ENCODE measurements at places on chromosomes 1 and 21.

DNA sequence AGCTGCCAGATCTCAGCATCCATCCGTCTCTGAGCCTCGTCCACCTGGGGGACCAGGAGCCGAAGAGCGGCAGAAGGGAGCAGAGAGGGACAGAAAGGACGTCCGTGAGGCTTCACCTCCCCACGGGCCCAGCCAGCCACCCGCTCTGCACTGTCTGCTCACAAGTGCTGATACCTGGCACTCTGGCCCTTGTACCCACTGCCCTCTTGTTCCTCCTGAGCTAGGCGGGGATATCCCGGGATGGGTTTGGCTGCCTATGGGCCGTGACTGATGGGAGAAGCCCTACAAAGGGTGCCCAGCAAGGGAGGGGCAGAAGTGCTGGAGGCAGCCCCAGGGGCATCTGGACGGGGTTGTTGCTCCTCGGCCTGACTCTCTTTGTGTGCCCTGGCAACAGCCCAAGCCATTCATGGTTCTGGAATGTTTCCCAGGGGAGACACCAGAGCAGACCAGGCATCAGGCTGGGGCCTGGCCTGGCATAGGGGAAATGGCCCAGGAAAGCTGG, 57.6 kb downstream of the LDLRAD2 start:
- no peak for DNase-seq

- no peak for DNase-seq
Observed at GRCh38 chr1:54754045-54754444, 10.3 kb downstream of the PARS2 start.

- no peak for DNase-seq
Observed at GRCh38 chr1:238898856-238899255, 487.5 kb upstream of the CHRM3 start.

- DNase-seq, result no peak
Observed at GRCh38 chr1:2135441-2135841, 59.1 kb downstream of the FAAP20 start.

GRCh38 chr1:155706139-155706538, 17.2 kb downstream of the DAP3 start:
- no peak for DNase-seq

GRCh38 chr1:230301322-230301721, 124.8 kb downstream of the PGBD5 start:
- DNase-seq, result no peak

DNA sequence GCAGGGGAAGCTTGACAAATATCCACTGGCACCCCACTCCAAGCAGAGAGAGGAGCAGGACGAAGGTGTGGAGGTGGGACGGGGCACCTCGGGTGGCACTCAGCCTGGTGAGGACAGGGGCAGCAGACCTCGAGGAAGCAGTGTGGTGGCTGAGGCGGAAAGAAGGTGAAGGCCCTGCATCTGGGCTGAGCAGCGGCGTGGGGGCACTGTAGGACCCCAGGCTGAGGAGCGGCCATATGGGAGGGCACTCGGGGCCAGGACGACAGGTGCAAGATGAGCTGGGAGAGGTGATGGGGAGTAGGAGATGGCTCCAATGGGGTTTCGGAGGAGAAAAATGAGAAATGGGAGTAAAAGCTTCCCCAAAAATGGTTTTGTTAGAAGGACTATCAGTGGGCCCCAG, 224.9 kb downstream of the TRABD2B start:
- no peak for DNase-seq

DNA sequence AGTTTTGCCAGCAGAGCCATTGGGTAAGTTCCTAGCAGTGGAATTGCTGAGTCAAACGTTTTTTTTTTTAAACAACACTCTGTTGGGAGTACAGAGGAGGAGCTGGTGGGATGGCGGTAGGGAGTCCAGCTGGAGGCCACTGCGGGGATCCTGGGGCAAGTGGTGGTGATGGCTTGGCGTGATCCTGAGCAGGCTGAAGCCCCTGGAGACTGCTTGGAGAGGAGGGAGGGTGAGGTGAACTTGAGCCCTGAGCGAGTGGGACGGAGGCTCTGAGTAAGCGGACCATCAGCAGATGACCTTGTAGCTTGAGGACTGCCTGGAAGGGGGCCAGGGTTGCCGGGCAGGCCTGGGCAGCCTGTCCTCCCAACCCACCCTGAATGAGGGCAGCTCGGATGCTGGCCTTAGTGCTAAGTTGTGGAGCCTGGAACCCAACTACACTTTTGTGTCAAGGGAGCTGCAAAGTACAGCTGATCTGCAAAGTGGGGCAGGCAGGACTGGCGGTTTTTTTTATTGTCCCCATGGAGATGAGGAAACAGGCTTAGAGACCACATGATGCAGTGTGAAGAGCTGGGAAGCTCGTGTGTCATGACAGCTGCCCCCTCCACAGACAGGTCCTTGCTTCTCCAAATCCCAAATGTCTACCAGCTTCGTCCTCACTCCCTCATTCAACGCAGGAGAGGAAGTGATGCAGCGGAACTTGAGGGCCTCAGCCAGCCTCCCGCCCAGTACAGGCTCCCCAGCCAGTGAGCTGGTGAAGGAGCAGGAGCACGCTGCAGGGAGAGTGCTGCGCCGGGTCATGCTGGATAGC, 20.2 kb downstream of the MRPL37 start:
- no peak for DNase-seq

DNA sequence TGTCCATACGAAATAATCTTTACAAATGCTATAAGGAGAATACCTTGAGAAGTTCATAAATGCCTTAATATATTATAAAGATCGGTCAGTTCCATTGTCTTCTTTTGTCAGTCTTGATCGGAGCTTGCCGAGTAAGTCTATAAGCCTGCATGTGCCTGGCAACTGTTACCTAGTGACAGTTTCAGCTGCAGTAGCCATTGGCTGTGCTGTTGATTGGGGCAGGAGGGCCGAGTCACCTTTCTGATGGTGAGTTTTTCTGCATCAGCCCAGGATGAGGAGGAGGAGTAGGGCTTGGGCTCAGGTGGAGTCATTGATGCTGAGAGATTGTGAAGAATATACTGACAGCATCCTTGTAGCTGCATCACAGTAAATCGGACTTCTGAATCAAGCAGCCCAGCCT, 1.9 kb upstream of the GPR52 start:
- no peak for DNase-seq

DNA sequence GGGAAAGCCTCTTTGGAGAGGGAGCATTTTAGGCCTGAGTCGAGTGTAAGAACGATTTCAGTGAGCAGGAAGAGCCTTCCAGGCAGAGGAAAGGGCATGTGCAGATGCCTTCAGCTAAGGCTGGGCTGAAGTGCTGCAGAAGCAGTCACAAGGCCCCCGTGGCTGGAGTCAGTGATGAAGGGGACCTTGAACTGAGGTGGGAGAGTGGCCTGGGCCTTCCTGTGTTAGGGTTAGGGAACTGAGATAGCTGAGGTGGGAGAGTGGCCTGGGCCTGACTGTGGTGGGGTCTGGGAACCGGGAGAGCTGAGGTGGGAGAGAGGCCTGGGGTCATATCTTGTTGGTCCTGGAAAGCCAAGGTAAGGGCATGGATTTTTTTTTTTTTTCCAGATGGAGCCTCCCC, 50.9 kb upstream of the ETV3 start:
- DNase-seq, result no peak

DNA sequence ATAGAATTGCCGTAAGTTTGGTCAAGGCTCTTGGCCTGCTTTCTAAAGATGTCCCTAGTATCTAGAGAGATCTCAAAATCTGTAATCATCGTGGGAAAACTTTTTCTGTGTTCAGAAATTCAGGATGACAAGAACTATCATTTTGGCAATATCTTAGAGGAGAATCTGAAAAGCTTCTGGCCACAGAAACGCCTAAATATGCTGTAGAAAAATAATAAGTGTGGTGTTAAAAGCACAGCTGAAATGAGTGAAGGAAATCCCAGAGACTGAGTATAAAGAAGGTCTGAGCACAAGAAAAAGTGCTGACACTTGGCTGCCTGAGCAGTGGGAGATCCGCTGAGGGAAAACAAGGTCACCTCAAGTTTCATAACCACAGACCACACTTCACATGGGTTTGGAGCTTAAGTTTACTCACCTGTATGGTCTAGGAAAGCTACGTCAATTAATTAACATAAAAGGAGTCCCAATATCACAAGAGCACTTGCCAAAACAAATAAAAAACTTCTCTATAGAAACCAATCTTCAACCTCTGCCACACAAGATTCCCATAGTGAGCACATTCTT, 235.2 kb upstream of the IRF2BP2 start:
- no peak for DNase-seq

DNA sequence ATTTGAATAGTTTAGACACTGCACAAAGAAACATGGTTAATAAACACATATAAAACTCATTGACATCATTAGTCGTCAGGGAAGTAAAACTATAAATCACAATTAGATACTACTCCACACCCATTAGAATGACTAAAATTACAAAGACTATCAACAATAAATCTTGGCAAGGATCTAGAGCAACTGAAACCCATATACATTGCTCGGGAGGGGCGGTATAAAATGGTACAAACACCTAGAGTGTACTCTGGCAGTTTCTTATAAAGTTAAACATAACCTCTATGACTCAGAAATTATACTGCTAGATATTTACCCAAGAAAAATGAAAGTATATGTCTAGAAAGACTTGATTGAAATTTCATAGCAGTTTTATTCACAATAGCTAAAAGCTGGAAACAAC, 434.2 kb downstream of the RWDD3 start:
- no peak for DNase-seq

DNA sequence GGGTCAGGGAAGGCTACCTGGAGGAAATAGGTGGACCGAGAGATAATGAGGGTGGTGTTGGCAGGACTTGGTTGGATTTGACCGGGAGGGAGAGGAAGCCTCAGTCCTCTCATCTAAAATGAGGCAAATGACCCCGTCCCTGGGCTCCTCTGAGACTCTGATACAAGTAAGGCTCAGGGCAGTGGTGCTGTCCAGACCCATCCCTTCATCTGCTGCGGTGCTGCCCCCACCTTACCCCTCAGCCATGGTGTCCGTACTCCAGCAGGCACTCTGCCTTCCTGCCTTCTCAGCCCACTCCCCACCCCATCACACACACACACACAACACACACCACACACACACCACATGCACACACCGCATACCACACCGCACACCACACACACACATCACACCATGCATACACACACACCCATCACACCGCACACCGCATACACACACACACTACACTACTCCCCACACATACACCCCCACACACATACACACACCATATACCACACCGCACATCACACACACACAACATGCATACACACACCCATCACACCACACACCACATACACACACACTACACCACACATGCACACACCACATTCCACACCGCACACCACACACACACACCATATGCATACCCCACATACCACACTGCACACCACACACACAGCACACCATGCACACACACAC, 29.4 kb upstream of the SLC26A9 start:
- no peak for DNase-seq

DNA sequence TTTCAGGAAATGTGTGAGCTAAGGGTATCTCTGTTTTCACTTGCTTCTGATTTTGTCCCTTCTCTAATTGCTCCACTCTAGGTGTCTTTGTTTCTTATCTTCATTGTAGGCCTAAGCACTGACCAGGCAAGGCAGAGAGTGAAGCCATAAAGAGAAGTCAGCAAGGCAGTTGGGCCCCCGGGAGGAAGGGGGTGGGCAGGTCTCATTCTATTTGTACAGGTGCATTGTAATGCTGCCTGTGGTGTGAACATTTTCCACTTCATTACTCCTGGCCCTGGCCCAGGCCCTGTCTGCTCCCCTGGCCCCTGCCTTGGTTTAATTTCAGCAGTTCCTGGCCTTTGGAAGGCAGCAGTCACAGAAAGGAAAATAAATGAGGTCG, 86.4 kb upstream of the JUN start:
- no peak for DNase-seq

- no peak for DNase-seq
Observed at GRCh38 chr1:229751610-229752009, 125.6 kb downstream of the URB2 start.

DNA sequence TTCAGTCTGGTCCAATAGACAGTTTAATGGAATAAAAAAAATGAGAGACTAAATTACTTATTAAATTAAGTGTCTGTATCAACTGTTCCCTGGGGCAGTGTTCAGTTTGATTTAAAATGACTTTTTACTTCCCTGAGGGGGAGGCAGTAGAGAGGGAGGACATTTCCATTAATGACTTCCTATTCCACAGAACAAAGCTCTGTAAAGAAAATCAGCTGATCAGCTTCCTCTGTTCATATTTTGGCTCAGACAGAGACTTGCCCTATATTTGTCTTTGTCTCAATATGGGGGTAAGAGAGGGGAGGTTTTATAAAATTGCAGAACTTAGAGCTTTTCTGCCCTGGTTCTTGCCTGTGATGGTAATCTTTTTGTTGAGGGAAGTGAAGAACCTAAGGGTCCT, 8.4 kb downstream of the CFAP126 start:
- no peak for DNase-seq

- no peak for DNase-seq
Observed at GRCh38 chr1:200880212-200880611, 7.4 kb downstream of the GPR25 start.

DNA sequence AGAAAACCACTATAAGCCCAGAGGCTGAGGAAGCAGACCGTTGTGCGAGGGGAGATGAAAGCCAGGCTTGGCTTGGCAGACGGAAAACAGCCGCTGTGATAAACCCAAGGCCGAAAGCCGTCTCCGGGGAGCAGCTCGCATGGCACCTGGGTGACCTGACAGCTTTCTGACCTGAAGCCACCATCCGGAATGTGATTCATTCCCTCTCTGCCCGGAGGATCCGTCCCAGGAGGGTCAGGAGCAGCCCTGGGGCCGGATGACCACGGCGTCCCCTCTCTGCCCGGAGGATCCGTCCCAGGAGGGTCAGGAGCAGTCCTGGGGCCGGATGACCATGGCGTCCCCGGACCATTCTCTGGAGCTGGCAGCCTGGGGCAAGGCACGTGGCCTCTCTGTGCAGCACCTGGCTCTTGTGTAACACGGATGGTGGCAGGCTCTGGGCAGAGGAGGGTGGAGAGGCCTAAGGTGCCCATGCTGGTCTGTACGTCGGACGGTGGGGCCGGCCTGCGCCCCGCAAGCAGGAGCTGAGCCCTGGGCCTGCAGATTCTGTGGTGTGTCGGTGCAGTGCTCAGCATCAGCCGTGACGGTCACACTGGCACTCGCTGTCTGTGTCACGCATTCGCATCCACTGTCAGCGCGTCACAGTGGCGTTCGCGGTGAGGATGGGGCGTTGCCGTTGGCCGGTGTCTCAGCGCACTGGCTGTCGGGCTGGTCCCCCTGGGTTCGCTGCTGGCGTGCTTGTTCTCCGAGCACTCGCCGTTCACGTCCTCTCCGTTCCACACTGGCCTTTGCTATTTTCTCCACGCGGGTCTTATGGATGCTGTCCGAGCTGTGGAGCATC, 50.3 kb downstream of the SLX9 start:
- DNase-seq, result no peak

- no peak for DNase-seq
Observed at GRCh38 chr1:206495493-206496046, 11.8 kb upstream of the RASSF5 start.

Measured in effector CD8-positive, alpha-beta T cell (primary cell).